Fibroblast of lung (primary cell): ENCODE measurements at places on chromosomes 7 and 10. TPM values are rescaled to one million over a fixed set of nuclear protein-coding genes. Genes with fewer than 3 reads are reported as not detected.
A peak's percentile ranks its signal among the peaks of the same experiment; 100 is the strongest.

DNA sequence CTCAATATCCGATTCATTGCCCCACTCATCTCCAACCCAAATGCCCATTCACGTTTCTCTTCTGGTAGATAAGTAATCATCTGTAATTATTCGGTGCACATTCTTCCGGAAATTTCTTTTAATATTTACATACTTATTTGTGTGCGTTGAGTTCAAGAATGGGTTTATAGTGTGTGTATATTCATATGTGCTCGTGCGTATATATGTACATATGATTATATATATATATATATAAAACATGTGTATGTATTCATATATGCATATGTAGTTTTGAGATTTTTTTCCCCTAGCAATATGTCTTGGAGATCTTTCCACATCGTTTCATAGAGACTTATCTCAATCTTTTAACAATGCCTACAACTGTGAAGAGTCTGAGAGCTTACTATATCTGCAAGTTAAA lies 118.2 kb downstream of the MDFIC start:
- no peak overlapping the region for H3K27ac ChIP-seq
- no peak for DNase-seq
- H3K27me3 ChIP-seq = no peaks in the 10 kb centered on the region
- H3K4me1 ChIP-seq = no peaks in the 10 kb centered on the region

GRCh38 chr10:75000748-75001321 lies 110.6 kb upstream of the SAMD8 start:
- no peak overlapping the region for H3K27ac ChIP-seq
- no peaks in the 10 kb centered on the region for H3K4me1 ChIP-seq
- H3K27me3 ChIP-seq = no peaks in the 10 kb centered on the region
- no peak for DNase-seq
- H3K36me3 ChIP-seq = peaks cover under 1% of the 10 kb centered on the region

DNA sequence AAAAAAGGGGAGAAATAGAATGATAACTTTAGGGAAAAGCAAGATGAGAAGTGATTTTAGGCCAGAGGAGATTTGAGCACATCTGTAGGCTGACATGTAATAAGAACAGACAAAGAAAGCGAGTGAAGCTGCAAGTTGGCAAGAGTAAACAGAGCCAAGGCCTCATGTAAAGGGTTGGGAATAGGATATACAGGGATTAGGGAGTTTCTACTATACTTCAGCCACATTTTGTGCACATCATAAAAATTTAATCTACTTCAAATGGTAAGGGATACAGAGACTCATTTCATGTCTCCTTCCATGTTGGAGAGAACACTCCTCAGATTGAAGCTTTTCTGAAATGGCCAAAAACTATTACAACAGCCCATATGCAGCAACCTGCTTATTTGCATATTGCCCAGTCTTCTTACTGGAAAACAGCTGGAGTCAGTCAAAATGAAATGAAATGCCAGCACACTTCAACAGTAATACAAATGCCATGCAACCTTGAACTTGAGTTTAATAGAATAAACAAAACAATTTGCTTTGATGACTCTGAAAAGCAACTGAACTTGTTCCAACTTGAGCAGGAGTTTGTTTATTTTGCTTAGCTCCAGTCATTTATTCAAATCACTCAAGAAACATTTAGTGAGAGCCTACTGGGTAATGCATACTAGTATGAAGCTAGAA lies 49.9 kb downstream of the NRCAM start:
- H3K27me3 ChIP-seq = no peaks in the 10 kb centered on the region
- H3K4me1 ChIP-seq = peaks cover 6% of the 10 kb centered on the region
- no peaks in the 10 kb centered on the region for H3K36me3 ChIP-seq
- no peak overlapping the region for H3K4me3 ChIP-seq

DNA sequence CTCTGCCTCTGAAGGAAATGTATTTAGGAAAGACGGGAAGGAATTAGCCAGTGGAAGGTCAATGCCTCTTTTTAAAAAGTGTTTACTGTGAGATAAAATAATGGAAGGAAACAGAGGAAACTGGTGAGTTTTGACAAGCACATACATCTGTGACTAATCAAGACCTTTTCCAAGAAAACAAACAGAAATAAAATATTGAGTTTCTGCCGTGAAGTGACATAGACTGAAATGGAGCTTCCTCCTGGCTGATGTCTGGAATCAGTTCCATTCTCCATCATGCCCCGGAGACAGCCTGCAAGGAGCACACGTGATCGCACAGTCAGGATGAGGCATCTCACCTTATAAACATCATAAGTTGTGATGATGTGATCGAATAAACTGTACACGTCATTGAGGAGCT lies 30.7 kb downstream of the TECTB start:
- no peak overlapping the region for H3K27ac ChIP-seq
- no peaks in the 10 kb centered on the region for H3K27me3 ChIP-seq
- no peak overlapping the region for H3K4me3 ChIP-seq

DNA sequence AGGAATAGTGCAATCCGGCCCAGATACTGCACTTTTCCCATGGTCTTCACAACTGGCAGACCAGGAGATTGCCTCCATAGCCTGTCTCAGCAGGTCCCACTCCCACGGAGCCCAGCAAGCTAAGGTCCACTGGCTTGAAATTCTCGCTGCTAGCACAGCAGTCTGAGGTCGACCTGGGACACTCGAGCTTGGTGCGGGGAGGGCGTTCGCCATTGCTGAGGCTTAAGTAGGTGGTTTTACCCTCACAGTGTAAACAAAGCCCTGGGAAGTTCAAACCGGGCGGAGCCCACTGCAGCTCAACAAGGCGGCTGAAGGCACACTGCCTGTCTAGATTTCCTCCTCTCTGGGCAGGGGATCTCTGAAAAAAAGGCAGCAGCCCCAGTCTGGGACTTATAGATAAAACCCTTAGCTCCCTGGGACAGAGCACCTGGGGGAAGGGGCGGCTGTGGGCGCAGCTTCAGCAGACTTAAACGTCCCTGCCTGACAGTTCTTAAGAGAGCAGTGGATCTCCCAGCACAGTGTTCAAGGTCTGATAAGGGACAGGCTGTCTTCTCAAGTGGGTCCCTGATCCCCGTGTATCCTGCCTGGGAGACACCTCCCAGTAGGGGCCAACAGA lies 293.5 kb upstream of the GALNT17 start:
- H3K36me3 ChIP-seq = no peaks in the 10 kb centered on the region
- H3K27ac ChIP-seq = no peak overlapping the region
- H3K4me1 ChIP-seq = no peaks in the 10 kb centered on the region
- DNase-seq = no peak
- no peak overlapping the region for H3K4me3 ChIP-seq

GRCh38 chr10:26696786-26697162 lies 727 bp upstream of the PDSS1 start:
- H3K27ac ChIP-seq = peak overlapping the region; percentile 84
- peak overlapping the region; percentile 90 for H3K4me3 ChIP-seq
- no peaks in the 10 kb centered on the region for H3K36me3 ChIP-seq
- H3K4me1 ChIP-seq = peaks cover 4% of the 10 kb centered on the region
- peak; percentile 68 for DNase-seq

- no peak overlapping the region for H3K27ac ChIP-seq
- H3K27me3 ChIP-seq = no peaks in the 10 kb centered on the region
- no peak for DNase-seq
- H3K4me1 ChIP-seq = no peaks in the 10 kb centered on the region
Observed at GRCh38 chr10:27297844-27298521, 57.4 kb upstream of the ACBD5 start.

GRCh38 chr10:22343731-22344130 lies 1.6 kb upstream of the SPAG6 start:
- no peak overlapping the region for H3K27ac ChIP-seq
- no peak for DNase-seq
- H3K27me3 ChIP-seq = peaks cover 55% of the 10 kb centered on the region
- H3K4me1 ChIP-seq = peaks cover 4% of the 10 kb centered on the region

GRCh38 chr7:9863545-9863944 lies 1110.1 kb upstream of the PHF14 start:
- H3K27ac ChIP-seq = no peak overlapping the region
- H3K4me3 ChIP-seq = no peak overlapping the region
- DNase-seq = no peak
- H3K36me3 ChIP-seq = no peaks in the 10 kb centered on the region
- no peaks in the 10 kb centered on the region for H3K27me3 ChIP-seq

DNA sequence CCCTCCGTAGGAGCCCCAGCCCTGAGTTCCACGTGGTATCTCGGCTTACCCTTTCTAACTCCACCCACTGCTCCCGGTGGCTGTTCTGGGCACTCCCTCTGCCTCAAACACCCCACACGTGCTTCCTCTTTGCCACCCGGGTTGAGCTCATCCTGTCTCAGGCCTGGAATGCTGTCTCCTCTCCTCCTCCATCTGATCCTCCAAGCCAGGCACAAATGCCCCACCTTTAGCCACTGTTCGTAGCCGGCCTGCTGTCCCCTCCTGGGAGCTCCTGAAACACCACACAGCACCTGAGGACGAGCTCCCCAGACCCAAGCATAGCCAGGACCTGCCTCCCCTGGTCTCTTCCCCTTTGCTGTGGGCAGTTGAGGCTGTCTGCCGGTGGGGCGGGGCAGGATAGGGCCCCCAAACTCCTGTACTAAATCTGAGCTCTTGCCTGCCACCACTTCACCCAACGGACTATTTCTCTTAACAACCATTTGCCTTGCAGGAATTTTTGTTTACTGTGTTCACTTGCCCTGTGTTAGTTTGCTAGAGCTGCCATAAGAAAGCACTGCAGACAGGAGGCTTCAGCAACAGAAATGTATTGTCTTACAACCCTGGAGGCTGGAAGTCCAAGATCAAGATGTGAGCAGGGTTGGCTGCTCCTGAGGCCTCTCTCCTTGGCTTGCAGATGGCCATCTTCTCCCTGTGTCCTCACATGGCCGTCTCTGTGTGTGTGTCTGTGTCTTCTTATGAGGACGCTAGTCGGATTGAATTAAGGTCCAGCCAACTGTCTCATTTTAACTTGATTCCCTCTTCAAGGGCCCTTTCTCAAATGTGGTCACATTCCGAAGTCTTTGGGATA lies 58.3 kb upstream of the SHH start:
- H3K27me3 ChIP-seq = no peaks in the 10 kb centered on the region
- H3K27ac ChIP-seq = no peak overlapping the region
- H3K4me1 ChIP-seq = no peaks in the 10 kb centered on the region
- no peak for DNase-seq
- H3K4me3 ChIP-seq = no peak overlapping the region

DNA sequence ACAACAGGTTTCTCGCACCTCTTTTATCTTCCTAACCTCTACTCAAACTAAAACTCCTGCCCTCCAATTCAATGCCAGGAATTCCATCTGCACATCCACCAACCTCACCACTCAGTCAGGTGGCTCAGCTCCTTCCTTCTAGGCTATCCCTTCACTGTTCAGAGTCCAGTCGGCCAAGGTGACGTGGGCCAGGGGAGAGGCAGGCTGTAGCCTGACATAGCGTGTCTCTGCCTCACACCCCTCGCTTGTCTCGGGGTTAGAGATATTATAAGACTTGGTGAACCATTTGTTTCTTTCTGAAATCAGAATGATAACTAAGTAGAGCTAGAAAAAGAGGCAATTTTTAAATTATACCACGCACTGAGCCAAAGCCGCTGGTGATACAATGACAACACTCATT lies 31.1 kb downstream of the HIPK2 start:
- no peak for DNase-seq
- H3K4me1 ChIP-seq = peaks cover 6% of the 10 kb centered on the region
- no peaks in the 10 kb centered on the region for H3K36me3 ChIP-seq
- H3K27ac ChIP-seq = no peak overlapping the region
- no peak overlapping the region for H3K4me3 ChIP-seq

- no peaks in the 10 kb centered on the region for H3K36me3 ChIP-seq
- H3K4me3 ChIP-seq = no peak overlapping the region
- no peaks in the 10 kb centered on the region for H3K4me1 ChIP-seq
- H3K27ac ChIP-seq = no peak overlapping the region
- DNase-seq = no peak
Observed at GRCh38 chr7:115789901-115790300, 240.7 kb downstream of the TFEC start.

GRCh38 chr10:52514481-52514880 lies 200.4 kb downstream of the DKK1 start:
- no peaks in the 10 kb centered on the region for H3K27me3 ChIP-seq
- no peaks in the 10 kb centered on the region for H3K36me3 ChIP-seq
- DNase-seq = no peak
- no peak overlapping the region for H3K4me3 ChIP-seq
- no peaks in the 10 kb centered on the region for H3K4me1 ChIP-seq
- no peak overlapping the region for H3K27ac ChIP-seq

- no peaks in the 10 kb centered on the region for H3K36me3 ChIP-seq
- H3K27ac ChIP-seq = peak overlapping the region; percentile 13
- H3K4me3 ChIP-seq = no peak overlapping the region
- H3K4me1 ChIP-seq = peaks cover 35% of the 10 kb centered on the region
- peak; percentile 67 for DNase-seq
Observed at GRCh38 chr10:50554995-50555568, 68.7 kb downstream of the SGMS1 start.

DNA sequence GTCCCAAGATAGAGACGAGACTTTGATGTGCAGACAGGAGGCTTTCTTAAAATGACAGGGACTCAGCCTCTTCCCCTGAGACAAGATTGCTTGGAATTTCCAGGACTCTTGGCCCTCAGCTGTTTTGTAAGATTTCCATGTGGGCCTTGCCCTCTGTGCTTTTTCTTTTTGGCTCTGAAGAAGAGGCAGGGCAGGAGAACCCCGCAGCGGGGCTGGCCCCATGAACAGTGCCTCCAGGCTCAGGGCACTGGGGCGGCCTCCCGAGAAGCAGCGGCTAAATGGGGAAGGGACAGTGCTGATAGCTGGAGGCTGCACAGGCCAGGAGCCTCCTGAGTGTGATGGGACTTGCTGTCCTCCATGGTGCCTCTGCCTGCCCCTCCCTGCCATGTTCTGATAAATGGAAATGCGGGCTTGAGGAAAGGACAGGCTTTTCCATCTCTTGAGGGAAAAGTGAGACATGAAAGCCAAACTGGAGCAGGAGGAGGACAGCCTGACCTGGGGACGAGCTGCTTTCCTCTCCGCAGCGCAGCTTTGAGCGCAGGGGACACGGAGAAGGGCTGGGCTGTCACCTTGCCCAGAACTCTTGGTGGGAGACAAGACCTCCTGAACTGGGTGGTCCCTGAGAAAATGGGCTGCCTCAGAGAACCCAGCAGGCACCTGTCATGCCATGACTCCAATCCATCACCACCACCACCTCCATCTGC lies 12.1 kb downstream of the SAP25 start:
- no peaks in the 10 kb centered on the region for H3K27me3 ChIP-seq
- no peak for DNase-seq
- H3K36me3 ChIP-seq = peaks cover 1% of the 10 kb centered on the region
- H3K4me1 ChIP-seq = no peaks in the 10 kb centered on the region

The NRP1 gene
- total RNA-seq = 362 and 373 TPM in 2 replicates

The DHX32 gene
- total RNA-seq = 33.7 and 36.0 TPM in 2 replicates

The HOXA9 gene
- total RNA-seq = under 0.01 TPM in 1 of 2 replicates, not detected in the other

The RNF133 gene
- 0.26 and 0.50 TPM in 2 replicates for total RNA-seq

The TUBAL3 gene
- total RNA-seq = not detected in 2 replicates

The JAKMIP3 gene
- total RNA-seq = under 0.01 and 0.17 TPM in 2 replicates
